ENCODE measurements at places on chromosomes 6 and 20.

DNA sequence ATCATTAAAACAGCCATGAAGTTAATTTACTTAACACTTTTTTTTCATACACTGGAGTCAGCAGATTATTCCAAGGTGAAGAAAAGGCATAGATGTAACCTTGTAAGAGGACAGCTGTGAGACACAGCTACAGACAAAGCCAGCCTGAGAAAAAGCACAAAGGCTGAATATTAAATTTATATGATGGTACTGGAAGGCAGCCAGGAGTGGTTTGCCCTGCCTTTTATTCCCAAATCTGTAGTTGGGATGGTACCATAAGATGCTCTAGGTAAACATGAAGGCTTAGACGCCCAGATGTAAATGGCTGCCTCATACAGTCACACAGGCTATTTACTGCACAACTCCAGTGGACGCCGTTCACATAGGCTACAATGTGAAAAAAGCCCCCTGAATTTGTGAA lies 42.1 kb upstream of the LOC128125822 start:
- DNase-seq: no peak

- DNase-seq: no peak
Observed at GRCh38 chr6:148869585-148869984, 122.8 kb downstream of the UST start.

GRCh38 chr6:56851074-56851473 lies 103.8 kb upstream of the BEND6 start:
- no peak for DNase-seq

DNA sequence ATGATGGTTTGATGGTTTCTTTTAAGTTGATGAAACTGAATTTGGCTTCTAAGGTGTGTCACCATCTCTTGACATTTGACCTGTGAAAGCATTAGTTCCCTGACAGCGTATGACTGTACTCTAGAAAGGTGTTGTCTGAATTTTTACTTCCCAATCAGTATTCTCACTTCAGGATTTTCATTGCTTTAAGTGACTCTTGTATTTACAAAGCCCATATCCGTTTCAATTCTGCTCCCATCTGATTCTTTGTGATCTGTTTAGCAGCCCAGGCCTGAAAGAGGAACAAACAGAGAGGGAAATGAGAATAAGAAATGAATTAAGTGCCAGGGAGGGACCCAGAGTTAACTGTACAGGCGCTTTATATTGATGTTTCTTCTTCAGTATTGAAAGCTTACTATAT lies 73.7 kb downstream of the FARS2 start:
- no peak for DNase-seq

- no peak for DNase-seq
Observed at GRCh38 chr20:57470666-57471495, 54.1 kb downstream of the CTCFL start.

GRCh38 chr6:14638435-14638905 lies 520.9 kb downstream of the CD83 start:
- no peak for DNase-seq

- no peak for DNase-seq
Observed at GRCh38 chr20:61430228-61430624, 178.2 kb downstream of the CDH4 start.

DNA sequence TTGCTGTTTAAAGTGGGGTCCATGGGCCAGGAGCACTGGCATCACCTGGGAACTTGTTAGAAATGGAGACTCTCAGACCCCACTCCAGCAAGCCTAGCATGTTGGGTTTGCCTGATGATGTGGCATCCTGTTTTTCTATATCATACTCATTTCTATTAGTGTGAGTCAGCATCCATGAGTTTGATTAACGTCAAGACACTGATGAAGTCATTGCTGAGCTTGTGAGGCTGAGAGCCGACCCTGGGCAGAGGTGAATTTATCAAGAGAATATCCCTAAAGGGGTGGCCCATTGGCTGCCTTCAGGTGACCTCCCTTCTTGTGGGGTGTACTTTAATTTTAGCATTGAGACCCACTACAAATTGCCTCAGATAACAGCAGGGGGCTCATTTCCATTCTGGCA lies 43.4 kb upstream of the RNF144B start:
- DNase-seq: no peak

- DNase-seq: no peak
Observed at GRCh38 chr6:104575536-104575935, 284.2 kb downstream of the HACE1 start.

DNA sequence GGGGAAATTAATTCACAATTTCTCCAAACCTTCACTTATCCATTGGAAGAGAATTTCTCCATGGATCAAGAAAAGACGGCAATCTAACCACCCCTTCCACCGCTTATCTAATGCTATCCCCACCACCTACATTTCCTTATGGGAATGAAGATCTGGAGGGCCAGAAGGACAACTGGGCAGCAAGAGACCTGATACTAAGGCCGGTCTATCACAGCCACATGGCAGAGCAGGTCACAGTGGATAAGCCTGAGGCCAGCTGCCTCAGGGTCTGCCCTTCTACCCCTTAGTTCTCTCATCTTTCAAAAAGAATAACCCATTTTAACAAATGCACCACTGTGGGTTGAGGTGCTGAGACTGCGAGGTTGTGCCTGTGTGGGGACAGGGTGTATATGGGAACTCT lies 37.1 kb downstream of the MAN1A1 start:
- no peak for DNase-seq

GRCh38 chr6:25899123-25899522 lies 25.1 kb upstream of the SLC17A3 start:
- DNase-seq: no peak

- no peak for DNase-seq
Observed at GRCh38 chr20:8074931-8075330, 55.4 kb upstream of the TMX4 start.

DNA sequence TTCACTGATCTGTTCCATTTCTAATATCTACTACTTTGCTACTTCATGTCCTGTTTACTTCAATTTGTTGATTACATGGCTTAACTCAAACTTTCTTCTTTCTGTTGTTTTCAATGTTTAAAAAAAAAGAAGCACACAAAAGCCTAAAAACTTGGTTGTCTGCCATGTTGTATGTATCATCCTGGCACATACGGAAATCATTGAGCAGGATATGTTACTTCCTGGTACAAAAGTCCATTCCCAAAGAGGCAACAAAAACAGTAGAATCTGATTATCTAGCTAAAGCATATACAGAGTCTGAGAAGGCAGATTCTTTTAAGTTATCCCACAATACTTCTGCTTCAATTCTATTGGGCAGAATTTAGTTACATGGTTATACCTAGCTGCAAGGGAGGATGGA lies 14.5 kb upstream of the COL12A1 start:
- no peak for DNase-seq

GRCh38 chr6:45858691-45859090 lies 157.0 kb downstream of the CLIC5 start:
- DNase-seq: no peak

DNA sequence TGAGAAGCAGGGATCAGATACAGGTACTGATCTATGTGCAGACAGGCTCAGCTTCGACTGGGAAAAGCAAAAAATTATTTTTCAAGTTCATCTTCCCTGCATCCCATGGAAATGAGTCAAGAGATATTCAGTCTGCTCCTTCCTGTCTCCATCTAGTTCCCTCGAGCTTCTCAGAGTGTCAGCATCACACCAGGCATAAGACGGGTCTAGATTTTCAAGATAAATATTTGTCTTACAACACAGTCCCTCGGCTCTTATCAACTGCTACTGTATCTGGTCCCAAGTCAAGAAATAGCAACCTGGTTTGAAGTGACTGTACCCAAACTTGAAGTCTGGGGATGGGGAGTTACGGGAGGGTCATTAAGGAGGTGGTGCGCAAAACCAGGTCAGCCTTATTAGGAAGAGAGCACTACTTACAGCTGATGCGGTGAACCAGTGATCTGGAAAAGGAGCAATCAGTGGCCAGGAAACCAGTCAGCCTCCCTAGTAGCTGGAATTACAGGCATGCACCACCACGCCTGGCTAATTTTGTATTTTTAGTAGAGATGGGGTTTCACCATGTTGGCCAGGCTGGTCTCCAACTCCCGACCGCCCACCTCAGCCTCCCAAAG lies 29.7 kb downstream of the ZMYND8 start:
- DNase-seq: no peak

DNA sequence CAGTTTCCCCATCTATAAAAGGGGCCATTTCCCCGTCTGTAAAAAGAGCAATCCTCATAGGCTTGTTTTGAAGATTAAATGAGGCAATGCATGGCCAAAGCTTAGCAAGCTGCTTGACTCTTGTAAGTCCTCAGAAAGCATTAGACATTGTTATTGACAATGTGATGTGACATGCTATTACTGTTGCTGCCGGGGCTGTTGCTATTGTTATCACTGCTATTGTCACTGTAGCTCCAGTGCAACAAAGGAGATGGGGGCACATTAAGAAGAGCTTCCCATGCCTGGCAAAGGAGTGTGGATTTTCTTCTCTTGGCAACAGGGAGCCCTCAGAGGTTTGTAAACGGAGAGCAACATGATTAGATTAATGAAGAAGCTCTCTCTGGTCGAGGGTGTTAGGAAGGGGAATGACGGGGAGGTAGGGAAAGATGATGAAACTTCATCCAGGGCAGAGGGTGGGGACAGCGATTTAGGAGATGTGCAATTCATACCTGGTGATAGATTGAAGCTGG lies 33.1 kb upstream of the FAM83D start:
- DNase-seq: no peak

- DNase-seq: no peak
Observed at GRCh38 chr6:77457720-77458349, 5.5 kb downstream of the HTR1B start.

DNA sequence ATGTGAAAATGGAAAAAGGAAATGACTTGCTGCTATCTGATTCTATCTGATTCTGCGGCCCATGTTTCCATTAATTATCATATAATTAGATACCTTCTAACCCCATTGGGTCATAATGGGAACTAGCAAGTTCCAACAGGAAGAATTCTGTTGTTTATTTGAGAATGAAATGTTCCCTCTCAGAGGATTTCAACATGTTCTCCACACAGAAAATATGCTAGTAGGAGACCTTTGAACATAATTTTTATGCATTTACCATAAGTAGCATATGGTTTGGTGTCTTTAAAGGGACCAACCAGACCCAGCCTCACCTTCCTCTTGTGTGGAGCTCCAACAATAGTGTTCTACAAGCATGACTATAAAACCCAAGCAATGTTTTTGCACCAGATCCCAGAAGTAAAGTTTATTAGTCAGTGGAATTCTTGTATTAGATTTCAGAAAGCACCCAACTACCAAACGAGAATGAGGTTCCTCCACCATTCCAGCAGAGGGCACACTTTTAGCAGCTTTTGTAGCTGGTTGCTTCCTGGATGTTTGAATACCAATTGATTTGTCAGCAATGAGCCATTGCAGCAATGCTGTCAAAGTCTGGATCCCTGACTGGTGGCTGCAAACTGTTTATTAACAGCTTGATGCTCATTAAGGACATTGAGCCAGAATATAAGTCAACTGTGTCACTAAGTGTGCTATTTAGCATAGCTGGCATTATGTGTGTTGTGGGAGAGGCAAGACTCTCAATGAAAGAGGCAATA lies 143.6 kb upstream of the GJE1 start:
- no peak for DNase-seq

GRCh38 chr6:97040355-97040860 lies 115.9 kb downstream of the KLHL32 start:
- DNase-seq: no peak
